ENCODE measurements at places on chromosomes 4 and X. TPM values are rescaled to one million over a fixed set of nuclear protein-coding genes. Genes with fewer than 3 reads are reported as not detected.

The DSPP gene
- total RNA-seq: not detected

The CDKN2AIP gene
- 16.8 TPM for total RNA-seq

The GASK1B gene
- 25.1 TPM for total RNA-seq

The ERAS gene
- total RNA-seq: not detected

The TRIML2 gene
- total RNA-seq: not detected

The FMR1NB gene
- not detected for total RNA-seq

The F9 gene
- not detected for total RNA-seq

The LRIT3 gene
- total RNA-seq: not detected

The PLAC8 gene
- not detected for total RNA-seq

The ZAR1 gene
- total RNA-seq: 0.06 TPM

The BEX4 gene
- 12.6 TPM for total RNA-seq

The YY2 gene
- total RNA-seq: 1.6 TPM

The ATP2B3 gene
- total RNA-seq: not detected

All from aortic smooth muscle cell (primary cell).